ENCODE measurements at places on chromosomes 2 and 18.

DNA sequence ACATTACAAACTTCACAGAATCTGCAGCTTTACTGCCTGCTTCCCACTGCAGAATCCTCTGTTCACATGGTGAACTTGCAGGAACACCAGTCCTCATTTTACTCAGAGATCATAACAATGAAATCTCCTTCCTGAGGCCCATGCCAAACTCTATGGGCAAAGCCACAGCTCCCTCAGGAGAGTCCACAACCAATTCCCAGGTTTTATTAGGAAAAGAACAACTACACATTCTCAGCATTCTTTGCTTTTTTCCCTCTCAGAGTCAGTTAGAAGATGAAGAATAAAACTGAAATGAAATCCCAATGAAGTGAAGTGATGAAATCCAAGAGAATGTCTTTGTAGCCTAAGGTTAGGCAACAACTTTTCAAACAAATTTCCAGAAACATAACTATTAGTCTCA lies 233.7 kb downstream of the DSEL start:
- no peak for DNase-seq

GRCh38 chr2:122029945-122030344 lies 274.5 kb downstream of the TSN start:
- DNase-seq = no peak

- no peak for DNase-seq
These were observed 181.1 kb upstream of the PGAP1 start for GRCh38 chr2:197107291-197108269.

GRCh38 chr2:167960089-167960747 lies 287.2 kb downstream of the STK39 start:
- no peak for DNase-seq

DNA sequence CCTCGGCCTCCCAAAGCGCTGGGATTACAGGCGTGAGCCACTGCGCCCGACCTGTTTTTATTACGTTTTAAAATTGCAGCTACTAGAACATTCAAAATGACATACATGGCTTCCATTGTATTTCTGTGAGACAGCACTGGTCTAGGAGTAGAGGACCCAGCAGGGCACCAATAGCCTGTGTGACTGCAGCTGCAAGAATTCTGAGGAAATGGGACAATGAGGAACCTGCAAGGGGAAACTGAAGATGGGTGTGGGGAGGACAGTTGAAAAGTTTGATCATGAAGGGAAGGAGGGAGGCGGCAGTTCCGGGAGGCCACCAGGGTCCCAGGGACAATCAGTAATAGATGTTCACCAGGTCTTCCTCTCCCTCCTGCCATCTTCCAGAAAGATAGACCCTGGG lies 13.9 kb upstream of the DNPEP start:
- no peak for DNase-seq

DNA sequence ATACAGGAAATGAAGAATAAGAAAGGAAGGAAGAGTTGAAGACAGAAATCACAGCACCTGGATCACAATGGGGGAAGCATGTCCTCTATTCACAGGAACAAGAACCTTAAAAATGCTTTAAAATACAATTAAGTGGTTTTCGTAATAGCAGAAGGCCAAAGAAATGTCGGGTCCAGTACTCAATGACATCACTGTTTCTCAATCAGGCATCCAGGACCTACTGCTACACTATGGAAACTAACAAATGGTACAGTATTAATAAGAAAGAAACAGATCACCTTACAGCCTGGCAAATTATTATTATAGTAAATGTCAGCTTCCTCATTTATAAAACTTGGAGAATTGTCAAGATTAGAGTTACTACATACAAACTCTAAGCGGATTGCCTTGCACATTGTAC lies 15.8 kb downstream of the HNRNPLL start:
- DNase-seq = no peak

DNA sequence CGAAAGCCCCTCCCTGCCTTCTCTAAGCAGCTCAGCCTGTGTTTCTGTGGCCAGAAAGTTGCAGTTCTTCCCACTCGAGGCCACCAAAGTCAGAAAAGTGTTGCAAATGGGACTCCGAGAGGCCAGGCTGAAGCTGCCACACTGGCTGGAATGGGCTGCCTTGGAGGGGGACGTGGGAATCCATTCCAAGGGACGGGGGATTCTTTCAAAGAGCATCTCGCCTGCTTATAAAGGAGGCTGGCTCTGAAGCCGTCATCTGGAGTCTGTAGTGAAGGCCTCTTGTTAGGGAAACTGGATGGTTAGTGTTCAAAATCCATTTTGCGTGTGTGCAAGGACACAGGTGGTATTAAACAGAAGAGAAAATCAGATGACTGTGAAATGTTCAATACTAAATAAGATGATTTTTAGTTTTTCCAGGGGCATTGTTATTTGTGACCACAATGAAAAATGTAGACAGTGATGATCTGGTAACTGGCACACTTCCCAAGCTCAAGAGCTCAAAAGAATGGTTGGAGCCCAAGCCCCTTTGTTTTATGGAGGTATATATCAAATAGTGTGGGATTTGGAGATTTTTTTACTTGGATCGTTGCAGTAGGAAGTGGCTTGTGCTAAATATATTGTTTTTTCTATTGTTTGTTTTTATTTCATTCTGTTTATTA lies 782 bp downstream of the FAM228B start:
- no peak for DNase-seq

DNA sequence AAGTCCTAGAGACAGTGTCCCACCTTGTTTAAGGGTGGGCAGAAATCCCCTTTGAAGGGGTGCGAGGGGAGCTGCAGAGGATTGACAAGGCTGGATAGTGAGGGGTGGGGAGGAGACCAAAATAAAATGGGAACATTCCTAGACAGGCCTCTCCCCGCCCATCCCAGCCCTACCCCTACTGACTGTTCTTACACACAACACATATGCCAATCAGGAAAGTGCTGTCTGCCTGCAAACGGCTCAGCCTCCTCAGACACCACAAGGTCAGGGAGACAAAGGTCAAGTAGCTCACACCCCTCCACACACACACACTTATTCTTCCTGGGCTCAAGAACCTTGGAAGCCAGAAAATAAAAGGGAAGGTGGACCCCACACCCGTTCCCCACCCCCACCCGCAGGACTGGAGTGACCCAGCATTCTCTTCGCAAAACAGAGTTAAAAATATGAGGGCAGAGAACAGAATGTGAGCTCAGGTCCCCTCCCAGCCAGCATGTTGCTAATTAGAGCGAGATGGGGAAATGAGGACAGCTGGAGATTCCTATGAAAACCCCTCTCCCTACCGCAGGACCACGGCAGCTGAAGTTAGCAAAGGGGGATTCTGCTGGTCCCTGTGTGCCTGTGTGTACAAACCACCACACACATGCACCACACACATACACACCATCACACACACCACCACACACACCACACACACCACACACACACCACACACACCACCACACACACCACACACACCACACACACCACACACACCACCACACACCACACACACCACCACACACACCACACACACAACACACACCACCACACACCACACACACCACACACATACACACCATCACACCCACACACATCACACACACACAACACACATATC lies 197.8 kb downstream of the TNS1 start:
- DNase-seq = no peak

DNA sequence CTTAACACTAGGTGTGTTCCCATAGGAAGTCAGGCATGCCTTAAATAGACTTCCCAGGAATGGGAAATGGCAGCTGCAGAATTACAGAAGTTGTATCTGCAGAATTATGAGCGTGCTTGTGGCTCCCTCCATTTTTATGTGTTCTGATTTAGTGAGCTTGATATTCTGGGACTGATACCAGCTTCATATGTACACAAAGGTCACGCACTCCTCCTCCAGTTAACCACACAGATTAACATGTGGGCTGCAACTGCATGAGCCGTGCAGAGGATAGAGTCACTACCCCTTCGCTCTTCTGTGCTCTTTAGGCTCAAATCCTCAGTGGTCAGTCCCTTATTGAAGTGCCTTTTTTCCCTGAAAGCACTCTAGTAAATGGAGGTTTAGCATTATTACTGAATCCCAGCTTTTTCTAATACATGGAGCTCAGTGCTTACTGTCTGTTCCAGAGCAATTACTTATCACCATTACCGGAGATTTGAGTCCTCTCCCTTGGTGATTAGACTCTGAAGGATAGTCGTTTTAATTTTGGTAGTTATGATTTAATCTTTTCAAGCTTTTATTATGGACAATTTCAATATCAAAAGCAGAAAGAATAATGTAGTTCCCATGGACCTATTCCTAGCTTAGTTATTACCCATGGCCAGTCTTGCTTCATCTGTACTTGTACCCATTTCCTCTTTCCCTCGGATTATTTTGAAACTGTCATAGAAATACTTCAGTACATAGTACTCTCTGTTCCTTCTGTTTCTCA lies 238.3 kb downstream of the PRKCE start:
- DNase-seq = no peak

- DNase-seq = no peak
These were observed 130.0 kb downstream of the ARL4C start for GRCh38 chr2:234366891-234367290.

DNA sequence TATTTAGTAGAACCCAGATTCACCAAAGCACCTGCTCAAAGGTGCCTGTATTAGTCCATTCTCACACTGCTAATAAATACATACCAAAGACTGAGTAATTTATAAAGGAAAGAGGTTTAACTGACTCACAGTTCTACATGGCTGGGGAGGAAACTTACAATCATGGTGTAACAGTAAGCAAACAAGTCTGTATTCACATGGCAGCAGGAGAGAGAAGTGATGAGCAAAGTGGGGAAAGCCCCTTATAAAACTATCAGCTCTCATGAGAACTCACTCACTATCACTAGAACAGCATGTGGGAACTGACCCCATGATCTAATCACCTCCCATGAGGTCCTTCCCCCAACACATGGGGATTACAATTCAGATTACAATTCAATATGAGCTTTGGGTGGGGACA lies 28.0 kb upstream of the DDX18 start:
- DNase-seq = no peak

DNA sequence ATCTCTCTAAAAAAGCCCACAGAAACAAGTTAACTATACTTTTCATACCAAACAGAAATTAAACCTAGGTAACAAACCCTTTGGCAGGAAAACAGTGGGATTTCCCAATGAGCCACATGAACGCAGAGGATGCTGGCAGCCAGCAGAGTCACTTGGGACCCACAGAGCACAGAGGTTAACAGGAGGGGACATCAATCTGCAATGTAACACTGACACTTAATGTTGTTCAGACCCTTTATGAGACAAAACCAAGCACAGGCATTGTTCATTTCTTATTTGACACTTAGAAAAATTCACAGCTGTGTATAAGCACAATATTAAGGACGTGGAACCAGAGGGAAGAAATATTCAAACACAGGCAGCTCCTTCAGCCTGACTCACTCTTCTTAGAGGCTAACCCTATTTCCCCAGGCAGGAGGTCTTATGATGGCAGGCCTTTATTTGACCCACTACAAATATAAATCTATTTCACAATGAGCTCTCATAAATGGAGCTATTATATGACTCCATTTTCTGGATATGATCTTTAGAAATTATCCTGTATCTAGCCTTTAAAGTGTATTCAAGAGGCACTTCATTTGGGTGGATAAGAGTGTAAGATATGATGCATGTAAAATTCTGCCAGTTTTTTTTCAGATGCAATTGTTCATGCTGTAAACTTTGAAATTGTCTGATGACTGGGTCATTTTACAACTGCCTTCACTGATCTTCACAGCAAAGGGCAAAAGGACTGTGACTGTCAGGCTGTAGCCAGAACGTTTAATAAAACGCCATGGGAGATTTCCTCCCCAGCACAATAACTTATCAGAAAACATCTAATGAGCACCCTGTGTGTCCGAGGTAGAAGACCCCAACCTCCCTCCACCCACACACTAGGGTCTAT lies 132.8 kb upstream of the SATB2 start:
- no peak for DNase-seq

- DNase-seq = no peak
These were observed 12.9 kb downstream of the STAT1 start for GRCh38 chr2:191001032-191001431.

DNA sequence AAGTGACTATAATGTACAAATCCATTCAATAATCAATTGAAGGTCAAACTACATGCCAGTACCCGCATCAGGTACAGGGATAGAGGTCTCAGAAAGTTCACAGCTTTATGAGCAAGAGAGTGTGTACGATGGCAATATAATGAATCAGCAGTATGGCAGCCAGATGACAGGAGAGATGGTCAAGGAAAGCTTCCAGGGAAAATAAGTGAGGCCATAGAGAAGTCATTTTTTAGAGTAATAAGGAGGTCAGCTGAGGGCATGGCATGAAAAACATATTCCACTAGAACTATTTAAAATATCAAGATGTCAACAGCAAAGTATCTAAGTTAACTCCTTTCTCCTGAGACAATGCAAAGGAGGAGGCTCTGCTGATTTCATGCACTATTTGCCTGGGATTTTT lies 108.0 kb downstream of the SLC8A1 start:
- no peak for DNase-seq

Data from MM.1S (cell line).